T-helper 2 cell treated with Interferon-gamma antibody and Interleukin-4, amounts not matched to agents 5 μg/mL and 100 μg/mL, for 36 hours (primary cell): ENCODE measurements at places on chromosomes 7 and 10.

DNA sequence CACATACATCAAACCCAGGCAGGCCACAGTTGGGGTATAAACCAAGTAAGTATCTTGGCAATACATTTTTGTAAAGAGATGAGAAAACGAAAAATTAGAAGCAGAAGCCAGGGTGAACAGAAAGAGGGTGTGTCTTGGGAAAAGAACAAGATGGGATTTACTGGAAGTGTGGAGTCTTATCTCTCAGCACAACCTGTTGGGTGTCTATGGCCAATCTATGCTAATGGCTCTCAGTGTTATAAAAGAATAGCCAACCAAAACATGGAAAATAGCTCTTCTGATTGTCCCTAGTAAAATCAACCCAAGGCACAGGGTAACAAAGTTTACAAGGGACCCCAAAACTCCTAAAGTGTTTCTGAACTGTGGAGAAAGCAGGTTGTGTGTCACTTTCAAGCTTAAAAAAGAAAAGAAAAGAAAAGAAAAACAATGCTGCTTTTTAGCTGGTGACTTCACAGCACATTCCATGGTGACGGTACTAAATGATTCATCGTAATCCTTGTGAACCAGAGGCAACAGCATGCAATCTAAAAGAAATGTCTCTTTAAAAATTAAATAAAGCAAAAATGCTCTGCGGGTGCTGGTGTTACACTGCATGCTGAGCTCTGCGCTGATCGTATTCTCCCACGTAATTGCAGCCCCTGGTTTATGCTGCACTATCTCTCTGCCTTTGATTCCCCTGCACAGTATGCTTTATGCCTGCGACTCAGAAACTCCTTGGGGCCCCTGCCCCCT is 100.8 kb downstream of the C10orf90 start:
- no peak for DNase-seq

- no peak for DNase-seq
Observed at GRCh38 chr7:137835486-137836112, 11.2 kb downstream of the DGKI start.

GRCh38 chr7:37193087-37193774 is 255.4 kb downstream of the ELMO1 start:
- no peak for DNase-seq

- DNase-seq, result no peak
Observed at GRCh38 chr7:37287131-37287855, 161.4 kb downstream of the ELMO1 start.

DNA sequence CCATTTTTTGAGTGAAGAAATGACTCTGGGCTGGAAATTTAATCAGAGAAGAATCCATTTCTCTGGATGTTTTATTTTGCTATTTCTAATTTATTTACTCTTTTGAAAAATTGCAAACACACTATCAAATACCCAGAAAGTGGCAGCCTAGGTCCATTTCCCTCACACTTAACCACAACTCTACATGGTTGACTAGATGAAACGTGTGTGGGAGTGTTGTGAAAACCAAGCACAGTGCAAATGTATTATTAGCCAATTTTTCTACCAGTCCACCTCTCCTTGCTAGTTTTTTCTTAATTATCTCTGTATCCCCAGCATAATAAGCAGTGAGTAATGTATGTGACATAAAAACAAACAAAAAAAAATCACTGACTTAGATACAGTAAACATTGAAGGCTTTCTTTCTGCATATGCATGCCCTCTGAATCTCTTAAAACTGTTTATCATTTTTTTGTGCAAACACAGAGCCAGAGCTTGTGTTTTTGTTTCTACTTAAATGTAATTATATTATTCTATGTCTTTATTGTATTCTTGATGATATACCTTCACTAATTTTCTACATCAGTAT is 30.9 kb downstream of the SCIN start:
- DNase-seq, result no peak

DNA sequence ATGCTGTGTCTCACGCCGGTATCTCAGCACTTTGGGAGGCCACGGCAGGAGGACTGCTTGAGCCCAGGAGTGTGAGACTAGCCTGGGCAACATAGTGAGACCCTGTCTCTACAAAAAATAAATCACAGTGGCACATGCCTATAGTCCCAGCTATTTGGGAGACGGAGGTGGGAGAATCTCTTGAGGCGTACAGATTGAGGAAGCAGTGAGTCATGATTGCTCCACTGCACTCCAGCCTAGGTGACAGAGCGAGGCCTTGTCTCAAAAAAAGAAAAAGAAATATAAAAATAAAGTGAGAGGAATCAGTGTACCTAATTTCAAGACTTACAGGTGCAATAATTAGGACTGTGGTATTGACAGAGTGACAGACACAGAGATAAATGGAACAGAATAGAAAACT is 23.9 kb downstream of the SLC25A40 start:
- no peak for DNase-seq

DNA sequence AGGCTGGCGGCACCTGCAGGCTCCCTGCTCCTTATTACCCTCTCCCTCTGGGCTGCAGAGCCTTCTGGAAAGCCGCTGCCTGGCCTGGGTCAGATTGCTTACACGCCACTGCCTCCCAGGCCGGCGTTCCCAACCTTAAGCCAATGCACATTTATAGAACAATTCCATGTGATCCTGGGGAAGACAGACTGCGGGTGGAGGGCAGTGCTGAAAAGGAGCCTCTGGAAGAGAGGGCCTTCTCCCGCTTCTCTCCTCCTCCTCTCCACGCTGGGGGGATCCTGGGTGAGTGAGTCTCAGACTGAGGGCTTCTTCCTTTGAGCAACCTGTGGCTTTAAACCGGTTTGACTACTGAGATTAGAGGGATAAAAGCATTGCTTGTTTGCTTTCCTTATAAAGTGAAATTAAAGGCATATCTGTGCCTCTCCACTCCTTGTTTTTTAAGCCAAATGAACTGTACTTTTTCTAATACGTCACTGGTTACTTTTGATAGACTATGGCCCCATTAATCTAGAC is 5.5 kb downstream of the TACC2 start:
- no peak for DNase-seq

DNA sequence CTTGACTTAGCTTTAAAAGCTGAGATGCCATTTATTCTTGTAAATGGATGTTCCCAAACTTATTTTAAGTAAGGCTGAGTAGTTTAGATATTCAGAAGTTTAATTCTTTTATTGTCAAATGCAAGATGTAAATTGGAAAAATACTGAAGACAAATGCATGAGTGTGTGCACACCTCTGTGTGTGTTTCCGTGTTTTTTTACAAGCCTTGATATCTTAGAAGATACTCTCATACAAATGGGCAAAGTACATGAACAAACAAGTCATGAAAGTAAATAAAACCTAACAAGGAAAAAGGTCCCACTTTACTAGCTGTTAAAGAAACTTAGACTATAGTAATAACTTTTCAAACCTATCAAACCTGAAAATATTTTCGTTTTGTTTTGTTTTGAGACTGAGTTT is 29.0 kb downstream of the ACSL5 start:
- no peak for DNase-seq

DNA sequence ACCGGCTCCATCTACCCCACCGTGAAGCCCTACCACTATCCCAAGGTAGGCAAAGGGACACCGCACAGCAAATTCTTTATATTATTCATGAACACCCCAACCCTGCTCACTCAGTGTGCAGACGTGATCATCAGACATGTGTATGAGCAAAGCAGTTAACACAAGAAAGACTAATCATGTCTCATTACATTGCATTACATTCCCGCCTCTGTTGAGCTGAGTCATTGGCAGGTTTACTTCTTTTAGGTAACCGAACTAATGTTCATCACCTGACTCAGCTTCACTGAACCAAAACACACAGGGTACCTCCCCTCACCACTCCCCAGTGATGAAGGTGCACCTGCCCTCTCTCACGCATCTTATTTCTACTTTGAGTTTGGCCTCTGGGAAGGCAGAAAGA is 233.4 kb downstream of the PAXIP1 start:
- DNase-seq, result no peak

DNA sequence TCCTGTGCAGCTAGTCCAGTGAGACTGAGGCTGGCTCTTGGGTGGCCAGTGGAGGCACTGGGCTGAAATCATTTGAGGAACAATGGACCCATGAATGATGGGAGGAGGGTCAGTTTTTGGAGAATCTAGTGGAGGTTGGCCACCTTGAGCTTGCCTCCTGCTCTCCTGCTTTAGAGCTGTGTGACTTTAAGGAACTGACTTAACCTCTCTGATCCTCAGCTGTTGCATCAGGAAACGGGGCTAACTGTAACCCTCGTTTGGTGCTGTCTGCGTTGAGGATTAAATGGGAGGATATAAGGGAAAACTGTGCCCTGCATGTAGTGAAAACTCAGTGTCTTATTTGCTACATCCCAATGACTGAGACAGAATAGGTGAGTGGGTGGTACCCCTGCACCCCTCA is 115.4 kb upstream of the PPIF start:
- no peak for DNase-seq

GRCh38 chr10:73554721-73555120 is 36.4 kb downstream of the USP54 start:
- no peak for DNase-seq

- DNase-seq, result no peak
Observed at GRCh38 chr7:100588438-100588837, 2.3 kb downstream of the FBXO24 start.

DNA sequence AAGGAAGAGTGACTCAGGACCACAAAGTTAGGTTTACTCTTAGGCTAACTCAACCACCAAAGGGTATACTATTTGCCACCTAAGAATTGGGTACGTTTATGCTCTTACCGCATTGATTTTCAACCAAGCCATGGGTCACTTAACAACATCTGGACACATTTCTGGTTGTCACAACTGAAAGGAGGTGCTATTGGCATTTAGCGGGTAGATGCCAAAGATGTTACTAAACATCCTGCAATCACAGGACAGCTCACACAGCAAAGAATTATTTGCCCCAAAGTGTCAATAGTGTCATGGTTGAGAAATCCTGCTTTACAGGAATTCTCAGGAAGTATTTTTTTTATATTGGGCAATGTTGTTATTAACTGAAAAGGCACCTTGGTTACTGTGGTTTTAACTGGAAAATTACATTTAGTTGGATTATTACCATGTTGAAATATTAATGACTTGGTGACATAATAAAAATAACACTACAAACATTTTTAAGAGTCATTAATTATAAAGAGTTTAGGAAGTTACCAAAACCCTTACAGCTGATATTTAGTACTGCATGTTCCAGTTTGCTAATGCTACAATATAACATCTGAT is 185.0 kb upstream of the TMEM196 start:
- no peak for DNase-seq

DNA sequence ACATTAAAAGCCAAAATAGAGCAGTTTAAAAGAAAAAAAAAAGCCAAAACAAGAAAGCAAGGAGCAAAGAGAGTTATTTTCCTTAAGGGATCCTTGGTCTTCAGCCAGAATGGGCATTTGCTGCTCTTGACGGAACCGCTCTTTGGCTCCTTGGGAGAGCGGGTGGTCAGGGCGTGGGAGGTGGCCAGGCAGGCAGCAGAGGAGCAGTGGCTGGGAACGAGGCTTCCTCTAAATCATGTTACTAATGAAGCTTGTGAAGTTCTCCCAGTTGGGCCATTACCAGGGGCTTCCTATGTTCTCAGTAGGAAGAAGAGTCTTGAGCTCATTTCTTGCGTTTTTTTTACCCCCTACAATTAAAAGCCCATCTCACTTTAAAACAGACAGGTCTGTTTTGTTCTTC is 116.6 kb downstream of the DOCK1 start:
- no peak for DNase-seq

- DNase-seq, result no peak
Observed at GRCh38 chr10:119272736-119273135, 65.4 kb downstream of the GRK5 start.

DNA sequence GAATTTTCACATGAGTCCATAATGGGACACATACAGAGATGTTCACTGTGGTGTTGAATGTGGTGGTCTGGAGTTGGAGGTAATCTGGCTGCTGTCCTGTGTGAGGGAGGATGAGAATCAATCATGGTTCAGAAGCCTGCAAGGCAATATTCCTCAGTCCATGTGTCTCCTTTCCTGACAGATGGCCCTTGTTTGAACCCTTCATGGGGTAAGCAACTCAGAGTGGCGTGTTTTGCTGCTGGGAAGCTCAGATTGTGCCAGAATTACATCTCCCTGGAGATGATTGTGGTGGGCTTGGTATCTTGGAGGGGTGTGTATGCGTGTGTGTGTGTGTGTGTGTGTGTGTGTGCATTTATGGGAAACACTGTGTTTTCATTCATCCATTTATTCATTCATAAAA is 44.5 kb upstream of the COMTD1 start:
- no peak for DNase-seq

- peak; percentile 91 for DNase-seq
Observed at GRCh38 chr10:62811159-62811875, 4.8 kb downstream of the EGR2 start.

GRCh38 chr10:92142512-92142911 is 148.4 kb downstream of the CPEB3 start:
- no peak for DNase-seq
